Stimulated activated CD4-positive, alpha-beta T cell treated with anti-CD3 and anti-CD28 coated beads, Interleukin-2, amount 100 ng/mL, for 24 hours (primary cell): ENCODE measurements at places on chromosomes 1 and 21.

DNA sequence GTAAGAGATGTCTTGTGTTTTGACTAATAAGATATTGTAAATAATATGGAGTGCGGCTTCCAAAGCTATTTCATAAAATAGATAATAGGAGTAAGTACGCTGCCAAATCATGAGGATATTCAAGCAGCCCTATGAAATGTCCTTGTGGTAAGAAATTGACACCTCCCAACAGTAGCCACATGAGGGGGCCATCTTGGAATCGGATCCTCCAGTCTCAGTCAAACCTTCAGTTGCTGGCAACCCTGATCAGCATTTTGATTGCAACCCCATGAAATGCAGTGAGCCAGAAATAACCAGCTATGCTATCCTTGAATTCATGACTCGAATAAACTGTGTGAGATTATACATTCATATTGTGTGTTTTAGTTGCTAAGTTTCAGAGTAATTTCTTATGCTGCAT is 212.4 kb downstream of the PLA2G4A start:
- no peak for DNase-seq

DNA sequence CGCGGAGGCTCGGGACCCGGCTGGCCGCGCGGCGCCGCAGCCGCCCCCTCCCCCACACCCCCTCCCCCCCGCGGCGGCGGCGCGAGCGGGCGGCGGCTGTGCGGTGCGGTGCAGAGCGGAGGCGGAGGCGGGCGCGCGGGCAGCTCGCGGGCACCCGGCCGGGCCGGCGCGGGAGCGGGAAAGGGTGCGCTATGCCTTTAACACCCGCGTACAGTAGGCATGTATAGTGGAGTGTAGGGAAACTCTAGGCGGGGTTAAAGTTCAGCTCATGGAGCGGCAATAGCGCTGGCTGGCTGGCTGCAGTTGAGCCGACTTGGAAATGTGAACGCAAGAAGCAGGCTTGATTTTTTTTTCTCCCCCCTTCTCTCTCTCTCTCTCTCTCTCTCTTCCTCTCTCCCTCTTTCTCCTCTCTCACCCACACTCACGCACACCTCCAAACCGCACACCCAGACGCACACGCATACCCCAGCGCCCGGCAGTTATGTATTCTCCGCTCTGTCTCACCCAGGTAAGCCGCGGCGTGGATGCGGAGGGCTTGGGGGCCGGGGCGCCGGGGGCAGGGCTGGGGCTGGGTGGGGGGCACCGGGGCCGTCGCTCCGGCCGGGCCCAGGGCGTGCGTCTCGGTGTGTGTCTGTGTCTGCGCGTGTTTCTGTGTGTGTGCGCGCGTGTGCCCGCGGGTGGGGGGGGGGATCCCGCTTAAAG is at the start of gene NFIA:
TSS of gene NFIA (plus strand) at position 251 of the 702 bp plus-strand sequence.
- DNase-seq: peak; percentile 34

- DNase-seq: no peak
These were observed 137.6 kb downstream of the PTGER3 start for GRCh38 chr1:70910013-70910412.

GRCh38 chr1:206859082-206859521 is 6.3 kb upstream of the IL20 start:
- DNase-seq: no peak

DNA sequence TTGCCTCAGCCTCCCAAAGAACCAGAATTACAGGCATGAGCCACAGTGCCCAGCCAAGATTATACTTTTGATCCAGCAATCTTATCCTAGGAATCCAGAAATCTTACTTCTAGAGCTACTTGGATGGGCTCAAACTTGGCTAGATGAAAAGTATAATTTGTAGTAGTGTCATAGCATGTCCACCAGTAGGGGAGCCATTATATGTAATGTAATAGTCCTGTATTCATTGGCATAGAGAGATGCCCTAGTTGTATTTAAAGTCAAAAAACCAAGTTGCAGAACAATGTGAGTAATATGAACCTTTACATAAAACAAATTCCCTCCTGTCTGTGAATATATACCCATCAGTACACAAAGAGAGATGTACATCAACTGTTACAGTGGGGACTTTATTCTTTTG is 83.9 kb downstream of the NOS1AP start:
- DNase-seq: no peak

DNA sequence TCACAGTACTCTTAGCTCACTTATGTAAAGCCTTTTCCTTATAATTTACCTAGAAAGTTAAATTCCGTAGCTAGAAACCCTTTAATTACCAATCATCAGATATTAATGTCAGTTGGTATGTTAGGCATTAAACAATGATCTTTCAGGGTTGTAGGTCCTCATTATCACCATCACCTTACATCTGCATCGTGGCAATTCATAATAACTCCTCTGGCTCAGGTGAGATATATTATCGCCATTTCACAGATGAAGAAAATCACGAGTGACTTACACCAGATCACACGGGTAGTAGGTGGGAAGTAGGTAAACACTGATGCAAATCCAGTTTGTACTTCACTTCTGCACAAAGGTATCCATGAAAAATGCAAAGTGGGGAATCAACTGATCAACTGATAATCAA is 639 bp downstream of the NUP133 start:
- no peak for DNase-seq

DNA sequence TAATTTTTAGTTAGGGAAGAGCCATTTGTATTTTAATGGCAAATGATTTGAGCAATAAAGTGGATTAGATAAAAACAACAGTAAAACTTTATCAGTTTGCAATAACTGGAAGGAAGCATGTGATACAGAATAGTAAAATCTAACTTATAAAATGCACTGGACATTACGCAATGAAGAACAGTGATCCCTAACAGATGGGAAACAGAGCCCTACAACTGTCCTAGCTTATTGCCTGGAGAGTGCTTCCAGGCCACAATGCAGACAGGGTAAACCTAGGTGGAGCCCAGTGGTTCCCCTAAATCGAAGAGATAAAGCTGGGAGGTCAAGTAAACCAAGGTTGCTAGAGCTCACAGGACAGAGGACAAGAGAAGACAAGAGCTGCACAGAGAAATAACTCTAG is 7.0 kb downstream of the OMA1 start:
- no peak for DNase-seq

- peak; percentile 22 for DNase-seq
These were observed 1.1 kb downstream of the S100A11 start for GRCh38 chr1:152035539-152036266.

DNA sequence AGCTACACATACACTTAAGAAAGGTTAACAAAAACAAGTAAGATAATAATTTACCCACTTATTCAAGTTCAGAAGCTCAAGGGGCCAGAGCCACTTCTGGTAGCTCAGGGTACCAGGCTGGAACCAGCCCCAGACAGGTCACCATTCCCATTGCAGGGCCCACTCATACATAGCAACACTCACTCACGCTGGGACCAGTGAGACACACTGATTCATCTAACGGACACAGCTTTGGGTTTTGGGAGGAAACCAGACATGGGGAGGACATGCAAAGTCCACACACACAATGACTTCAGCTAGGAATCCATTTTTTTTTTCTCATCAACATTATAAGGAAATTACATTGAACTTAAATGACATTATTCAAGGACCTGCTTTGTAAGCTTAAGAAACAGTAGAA is 169.1 kb downstream of the ZC3H11B start:
- no peak for DNase-seq

GRCh38 chr1:196684476-196684875 is 32.6 kb downstream of the CFH start:
- no peak for DNase-seq

DNA sequence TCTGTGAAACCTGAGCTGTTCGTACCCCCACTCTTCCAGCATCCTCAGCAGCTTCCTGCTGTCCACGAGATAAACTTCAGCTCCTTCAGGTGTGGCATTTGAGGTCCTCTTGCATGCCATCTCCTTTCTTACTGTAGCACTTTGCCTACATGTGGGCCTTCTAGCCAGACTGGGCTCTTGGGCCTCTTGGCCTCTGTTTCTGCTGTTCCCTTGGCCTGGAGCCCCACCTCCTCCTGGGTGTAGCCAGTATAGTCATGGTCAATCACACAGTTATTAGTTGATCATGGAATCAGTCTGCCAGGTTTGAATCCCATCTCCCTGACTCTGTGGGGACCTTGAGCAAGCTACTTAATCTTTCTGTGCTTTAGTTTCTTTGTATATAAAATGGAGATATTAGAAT is 26.4 kb downstream of the TMEM53 start:
- no peak for DNase-seq

- DNase-seq: no peak
These were observed 36.9 kb downstream of the MYOM3 start for GRCh38 chr1:24074817-24075589.

GRCh38 chr1:25922971-25923552 is 16.8 kb upstream of the STMN1 start:
- no peak for DNase-seq

DNA sequence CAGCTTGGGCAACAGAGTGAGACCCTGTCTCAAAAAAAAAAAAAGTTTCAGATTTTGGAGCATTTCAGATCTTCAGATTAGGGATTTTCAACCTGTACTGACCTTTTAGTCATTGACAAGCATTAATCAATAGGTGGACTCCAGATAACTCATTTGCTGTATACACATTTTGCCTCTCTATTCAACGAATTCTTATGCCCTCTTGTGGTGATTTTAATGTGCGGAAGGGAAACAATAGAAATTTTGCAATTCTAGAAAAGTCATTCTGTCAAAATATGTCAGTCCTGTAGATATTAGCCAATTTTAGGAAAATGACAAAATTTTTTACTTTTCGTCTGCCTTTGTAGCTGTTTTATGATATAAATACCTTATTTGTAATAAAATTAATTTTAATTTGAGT is 11.6 kb upstream of the OR2G2 start:
- no peak for DNase-seq

DNA sequence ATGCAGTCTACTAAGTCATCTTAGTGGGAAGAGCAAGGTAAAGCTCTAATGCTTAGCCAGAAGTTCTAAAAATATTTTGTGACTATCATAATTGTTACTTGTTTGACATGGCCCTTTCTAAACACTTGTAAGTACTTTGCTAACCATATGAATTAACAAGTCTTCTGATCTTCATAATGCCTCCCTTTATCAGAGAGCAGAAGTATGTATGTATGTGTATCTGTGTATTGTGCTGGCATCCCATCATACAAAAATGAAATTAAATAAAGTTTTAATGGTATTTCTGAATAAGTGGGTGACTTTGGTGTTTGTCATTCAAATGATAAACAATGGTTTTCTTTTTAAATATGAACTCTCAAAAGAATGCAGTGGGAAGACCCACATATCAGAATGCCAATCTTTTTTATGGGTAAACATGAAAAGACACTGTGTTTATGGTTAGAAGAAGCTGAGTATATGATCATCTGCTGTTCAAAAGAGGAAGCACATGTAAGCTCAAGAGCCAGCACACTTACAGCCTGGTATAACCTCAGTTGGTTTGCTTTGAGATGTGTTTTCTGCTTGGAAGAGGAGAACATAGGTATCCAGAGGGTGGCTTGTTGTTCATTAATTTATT is 159.6 kb downstream of the CLEC20A start:
- no peak for DNase-seq

GRCh38 chr1:92399076-92399475 is 87.6 kb downstream of the GFI1 start:
- no peak for DNase-seq

DNA sequence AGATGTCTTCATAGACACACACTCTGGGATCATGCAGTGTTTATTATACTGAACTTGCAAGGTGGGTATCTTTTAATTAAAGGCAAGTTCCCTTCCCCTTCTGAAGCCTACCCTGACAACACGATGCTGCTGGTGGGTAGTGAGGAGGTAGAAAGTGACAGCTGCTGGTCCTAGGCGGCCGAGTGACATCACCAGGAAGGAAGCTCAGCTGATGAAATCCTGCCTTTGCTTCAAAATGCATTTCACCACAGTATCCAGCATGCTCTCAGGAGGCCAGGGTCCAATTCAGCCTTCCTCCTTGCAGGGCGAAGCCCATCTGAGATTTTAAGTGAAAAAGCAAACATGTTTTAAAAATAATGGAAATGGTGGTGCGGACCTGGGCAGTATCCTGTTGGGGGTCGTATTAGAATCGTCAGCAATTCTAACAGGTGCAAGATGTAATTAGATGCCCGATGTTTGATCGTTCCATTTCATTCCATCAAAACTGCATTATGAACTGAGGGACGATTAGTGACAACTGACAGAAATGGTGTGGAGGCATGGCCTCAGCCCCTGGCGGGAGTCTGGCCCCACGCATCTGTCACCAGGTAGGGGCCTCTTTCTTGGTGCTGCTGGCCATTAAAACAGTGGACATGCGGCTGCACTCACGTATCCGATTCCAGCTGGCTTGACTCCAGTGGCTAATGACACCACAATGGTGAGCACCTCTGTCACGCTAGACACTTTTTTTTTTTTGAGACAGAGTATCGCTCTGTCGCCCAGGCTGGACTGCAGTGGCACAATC is 324.8 kb upstream of the C1orf174 start:
- DNase-seq: no peak

GRCh38 chr1:213953806-213954205 is 34.0 kb upstream of the PROX1 start:
- DNase-seq: no peak

DNA sequence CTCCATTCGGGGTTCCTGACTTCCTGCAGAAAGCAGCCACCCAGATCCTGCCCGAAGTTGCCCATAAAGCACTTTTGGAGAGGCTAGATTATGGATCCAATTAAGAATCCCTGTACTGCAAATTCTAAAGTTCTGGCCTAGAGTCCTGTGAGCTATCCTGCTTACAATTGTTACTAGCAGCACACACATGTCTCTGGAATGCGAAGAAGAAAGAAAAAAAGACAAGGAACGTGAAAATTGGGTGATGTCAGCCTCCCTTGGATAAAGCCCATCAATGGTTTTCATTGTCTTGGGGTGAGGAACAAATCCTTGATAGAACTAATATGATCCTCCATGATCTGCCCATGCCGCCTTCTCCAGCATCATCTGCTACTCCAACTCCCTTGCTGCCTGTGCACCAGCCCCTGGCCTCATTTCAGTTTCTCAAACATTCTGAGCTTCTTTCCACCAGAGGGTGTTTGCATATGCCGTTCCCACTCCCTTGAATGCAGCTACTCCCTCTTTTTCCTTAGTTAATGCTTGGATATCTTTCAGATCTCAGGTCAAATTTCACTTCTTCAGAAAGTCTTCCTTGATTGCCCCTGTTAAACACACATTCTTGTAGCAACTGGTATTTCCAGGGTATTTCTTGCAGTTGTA is 94.0 kb downstream of the ST6GALNAC5 start:
- DNase-seq: no peak

DNA sequence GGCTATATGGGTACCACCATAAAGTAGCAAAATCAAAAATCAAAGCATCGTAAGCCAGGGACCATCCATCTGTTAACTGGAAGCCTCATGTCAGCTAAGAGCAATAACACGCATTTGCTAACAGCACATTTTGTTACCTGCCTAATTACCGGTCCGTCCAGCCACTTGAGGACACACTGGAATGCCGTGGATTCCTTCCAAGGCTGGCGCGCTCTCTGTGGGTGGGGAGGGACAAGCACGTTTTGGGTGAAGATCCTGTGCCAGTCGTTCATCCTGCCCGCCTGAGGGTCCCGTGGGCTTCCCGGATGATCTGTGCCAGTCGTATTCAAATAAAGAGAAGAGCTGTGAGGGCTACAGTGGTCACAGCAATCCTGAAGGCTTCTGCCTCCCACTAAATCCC is 6.2 kb downstream of the NPHP4 start:
- no peak for DNase-seq
